Stimulated activated CD8-positive, alpha-beta memory T cell treated with anti-CD3 and anti-CD28 coated beads, Interleukin-4, amount 100 ng/mL, for 48 hours (primary cell): ENCODE measurements at places on chromosomes 11 and 22.

GRCh38 chr11:10823152-10823579, 14.4 kb upstream of the EIF4G2 start:
- no peak for DNase-seq

- no peak for DNase-seq
These were observed 953.0 kb downstream of the KCNA4 start for GRCh38 chr11:29063630-29064361.

GRCh38 chr11:119403021-119403420, 20.0 kb downstream of the THY1 start:
- DNase-seq: no peak

- no peak for DNase-seq
These were observed 73.0 kb upstream of the VPREB1 start for GRCh38 chr22:22171357-22172218.
